ENCODE measurements at places on chromosomes 12 and 14.

GRCh38 chr12:122966743-122967550, 684 bp upstream of the ABCB9 start:
- peaks cover 33% of the 10 kb centered on the region for H3K4me1 ChIP-seq
- H3K4me3 ChIP-seq, result no peak overlapping the region
- H3K27me3 ChIP-seq, result no peaks in the 10 kb centered on the region
- H3K36me3 ChIP-seq, result no peaks in the 10 kb centered on the region
- DNase-seq, result no peak

DNA sequence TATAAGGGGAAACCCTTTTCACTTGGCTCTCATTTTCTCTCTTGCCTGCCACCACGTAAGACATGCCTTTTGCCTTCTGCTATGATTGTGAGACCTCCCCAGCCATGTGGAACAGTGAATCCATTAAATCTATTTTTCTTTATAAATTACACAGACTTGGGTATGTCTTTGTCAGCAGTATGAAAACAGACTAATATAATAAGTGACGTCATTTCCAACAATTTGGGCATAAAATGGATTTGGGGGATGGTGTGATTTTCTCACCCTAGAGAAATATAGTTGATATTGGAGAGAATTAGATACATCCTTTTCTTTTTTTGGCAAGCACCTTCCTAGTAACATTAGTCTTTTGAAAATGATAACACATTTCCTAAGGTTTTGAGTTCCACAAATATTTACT, 490.5 kb downstream of the TMEM132D start:
- H3K4me1 ChIP-seq, result no peaks in the 10 kb centered on the region
- H3K27ac ChIP-seq, result no peak overlapping the region
- no peaks in the 10 kb centered on the region for H3K36me3 ChIP-seq
- H3K27me3 ChIP-seq, result no peaks in the 10 kb centered on the region
- no peak for DNase-seq
- H3K4me3 ChIP-seq, result no peak overlapping the region

DNA sequence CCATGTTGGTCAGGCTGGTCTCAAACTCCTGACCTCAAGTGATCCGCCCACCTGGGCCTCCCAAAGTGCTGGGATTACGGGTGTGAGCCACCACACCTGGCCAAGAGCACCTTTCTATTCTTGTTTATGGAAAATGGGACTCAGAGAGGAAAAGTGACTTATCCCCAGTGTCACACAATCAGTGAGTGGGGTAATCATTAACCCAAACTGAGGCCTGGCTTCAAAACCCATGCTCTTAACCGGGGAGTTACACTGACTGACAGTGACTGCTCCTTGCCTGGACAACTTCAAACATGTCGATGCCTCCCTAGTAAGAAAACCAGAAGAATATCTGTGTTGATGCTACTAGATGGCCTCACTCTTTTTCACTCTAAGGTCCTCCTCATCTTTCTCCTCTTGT, 7.3 kb downstream of the CLEC7A start:
- H3K27ac ChIP-seq, result no peak overlapping the region
- no peaks in the 10 kb centered on the region for H3K27me3 ChIP-seq
- no peak for DNase-seq
- H3K4me3 ChIP-seq, result no peak overlapping the region
- no peaks in the 10 kb centered on the region for H3K36me3 ChIP-seq
- H3K4me1 ChIP-seq, result peaks cover 8% of the 10 kb centered on the region

DNA sequence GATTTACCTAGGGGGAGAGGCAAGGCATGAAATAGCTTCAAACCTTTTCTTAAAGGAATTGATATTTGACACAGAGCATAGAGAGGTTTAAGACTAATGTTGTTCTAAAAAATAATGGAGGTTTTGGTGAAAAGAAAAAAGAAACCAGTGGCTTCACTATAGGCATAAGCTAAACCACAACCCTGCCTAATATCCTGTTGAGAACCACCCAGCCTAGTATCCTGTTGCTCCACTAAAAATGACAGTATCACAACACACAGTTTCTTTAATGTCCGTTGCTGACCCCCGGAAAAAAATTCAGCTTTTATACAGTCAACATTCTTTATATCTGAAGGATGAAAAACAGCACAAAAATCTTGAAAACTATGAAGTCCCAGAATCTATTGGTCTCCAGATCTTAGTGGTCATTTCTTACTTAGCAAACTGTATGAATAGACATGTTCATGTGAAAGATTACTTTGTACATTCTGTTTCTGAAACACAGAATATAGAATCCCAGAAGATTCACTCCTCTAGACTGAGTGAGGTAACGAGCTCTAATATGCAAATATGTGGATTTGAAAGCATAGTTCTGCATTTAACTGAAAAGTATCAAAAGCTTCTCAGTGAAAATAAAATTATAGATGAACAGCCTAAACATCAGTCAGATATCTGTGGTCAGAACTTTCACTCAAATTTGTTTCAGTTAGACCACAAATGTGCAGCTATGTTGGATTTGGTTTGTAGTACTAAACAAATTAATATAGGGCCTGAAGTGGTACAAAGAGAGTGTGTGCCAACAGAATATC, 40.5 kb downstream of the GALC start:
- H3K4me3 ChIP-seq, result no peak overlapping the region
- no peaks in the 10 kb centered on the region for H3K27me3 ChIP-seq
- no peak overlapping the region for H3K27ac ChIP-seq
- H3K36me3 ChIP-seq, result peaks cover 54% of the 10 kb centered on the region
- DNase-seq, result no peak

Data from lower lobe of right lung (tissue), 2 donors.